Choroid plexus epithelial cell (primary cell): ENCODE measurements at places on chromosomes 2 and 18.
A peak's percentile ranks its signal among the peaks of the same experiment; 100 is the strongest.

DNA sequence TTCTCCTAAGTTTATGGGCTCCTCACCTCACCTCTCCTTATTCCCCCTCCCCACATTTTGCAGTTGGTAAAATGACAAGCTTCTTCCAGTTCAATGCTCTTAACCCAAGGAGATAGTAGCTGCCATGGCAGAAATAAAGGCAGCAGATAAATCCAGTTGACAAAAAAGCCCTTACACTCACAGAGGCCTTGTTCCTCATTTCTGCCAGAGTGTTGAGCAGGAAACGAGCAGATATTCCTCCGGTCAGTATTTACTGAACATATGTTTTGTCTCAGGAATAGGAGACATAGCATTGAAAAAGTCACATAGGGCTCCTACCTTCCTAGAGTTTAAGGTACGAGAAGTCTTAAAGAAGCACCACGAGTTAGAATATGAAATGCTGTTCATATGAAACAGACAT, 493.7 kb upstream of the TNP1 start:
- no peak for DNase-seq

DNA sequence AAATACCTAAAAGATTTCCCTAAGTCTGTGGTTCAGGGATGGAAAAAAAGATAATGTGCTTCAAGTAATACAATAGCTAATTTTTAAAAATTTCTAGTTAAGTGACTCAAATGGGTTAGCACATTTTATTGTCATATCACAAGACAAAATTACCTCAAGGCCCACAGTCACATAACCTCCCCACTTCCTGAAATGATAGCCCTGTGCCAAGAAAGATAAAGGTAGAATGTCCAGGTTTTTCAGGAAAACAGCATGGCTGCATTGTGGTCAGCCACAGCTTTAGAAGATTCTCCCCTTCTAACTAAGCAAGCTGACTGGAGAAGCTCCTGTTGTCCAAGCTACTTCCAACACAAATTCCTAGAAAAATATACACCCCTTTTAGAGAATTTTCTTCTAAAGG, 127.1 kb upstream of the SLC35G4 start:
- no peak for DNase-seq

DNA sequence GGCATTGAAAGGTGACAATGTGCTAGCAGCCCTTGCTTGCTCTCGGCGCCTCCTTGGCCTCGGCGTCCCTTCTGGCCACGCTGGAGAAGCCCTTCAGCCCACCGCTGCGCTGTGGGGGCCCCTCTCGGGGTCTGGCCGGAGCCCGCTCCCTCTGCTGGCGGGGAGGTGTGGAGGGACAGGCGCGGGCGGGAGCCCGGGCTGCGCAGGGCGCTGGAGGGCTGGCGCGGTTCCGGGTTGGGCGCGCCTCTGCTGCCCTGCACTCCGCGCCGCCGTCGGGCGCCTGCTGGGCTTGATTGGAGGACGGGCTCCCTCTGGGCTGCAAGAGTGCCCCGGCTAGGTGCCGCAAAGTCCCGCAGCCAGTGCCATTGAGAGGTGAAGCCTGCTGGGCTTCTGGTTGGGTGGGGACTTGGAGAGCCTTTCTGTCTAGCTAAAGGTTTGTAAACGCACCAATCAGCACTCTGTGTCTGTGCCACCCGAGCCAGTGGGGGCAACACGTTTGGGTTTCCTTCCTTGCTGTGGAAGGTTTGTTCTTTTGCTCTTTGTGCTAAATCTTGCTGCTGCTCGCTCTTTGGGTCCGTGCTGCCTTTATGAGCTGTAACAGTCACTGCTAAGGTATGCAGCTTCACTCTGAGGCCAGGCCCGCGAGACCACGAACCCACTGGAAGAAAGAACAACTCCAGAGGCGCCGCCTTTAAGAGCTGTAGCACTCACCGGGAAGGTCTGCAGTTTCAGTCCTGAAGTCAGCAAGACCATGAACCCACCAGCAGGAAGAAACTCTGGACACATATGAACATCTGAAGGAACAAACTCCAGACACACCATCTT, 14.8 kb upstream of the IMP4 start:
- DNase-seq = peak; percentile 82

DNA sequence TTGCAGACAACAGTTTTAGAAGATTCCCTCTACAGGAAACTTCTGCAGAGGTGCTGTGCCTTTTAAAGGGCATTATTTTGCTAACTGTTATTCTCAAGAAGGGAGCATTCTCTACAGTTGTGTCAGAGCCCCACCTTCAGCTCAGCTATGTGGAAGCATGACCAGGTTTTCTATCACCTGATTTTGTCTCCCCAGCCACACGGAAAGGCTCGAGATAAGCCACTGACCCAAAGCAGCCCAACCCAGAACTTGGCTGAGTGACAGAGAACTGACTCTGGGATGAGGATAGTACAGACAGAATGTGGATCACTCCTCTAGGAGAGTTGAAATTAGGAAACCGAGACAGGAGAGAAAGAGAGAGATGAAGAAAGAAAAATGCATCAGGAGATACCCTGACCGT, 10.7 kb downstream of the COL4A4 start:
- DNase-seq = peak; percentile 47

DNA sequence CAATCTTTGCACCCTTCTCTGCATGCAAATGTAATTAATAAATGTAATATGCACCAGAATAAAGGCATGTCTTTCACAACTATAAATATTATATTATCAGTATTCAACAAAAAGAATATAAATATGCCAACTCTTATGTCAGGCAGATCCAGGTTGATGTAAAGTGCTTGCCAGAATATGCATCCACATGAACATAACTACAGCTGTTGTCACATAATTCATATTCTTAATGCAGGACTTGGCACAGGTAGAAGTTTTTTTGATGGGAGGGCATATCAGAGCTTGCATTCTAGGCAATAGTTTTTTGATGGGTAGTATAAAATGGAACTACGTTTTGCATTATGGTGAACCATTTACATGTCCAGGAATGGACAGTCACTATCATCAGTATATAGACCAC, 544.3 kb downstream of the ZNF804A start:
- no peak for DNase-seq

DNA sequence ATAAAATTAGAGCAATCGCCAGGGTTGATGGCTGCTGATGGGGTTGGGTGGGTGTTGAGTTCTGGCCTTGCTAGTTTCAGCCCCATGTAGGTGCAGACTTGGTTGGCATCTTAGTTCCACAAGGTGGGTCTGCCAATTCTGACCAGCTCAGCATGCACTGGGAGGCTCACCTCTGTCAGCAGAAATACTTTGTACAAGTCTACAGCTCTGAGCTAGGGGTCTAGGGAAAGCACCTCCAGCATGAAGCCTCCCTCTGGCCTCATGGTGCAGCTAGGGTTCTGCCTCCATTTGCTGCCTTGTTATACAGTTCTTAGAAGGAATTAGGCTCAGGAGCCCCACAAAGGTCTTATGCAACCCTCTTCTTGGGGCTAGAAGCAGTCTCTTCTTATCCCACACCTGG, 278.9 kb upstream of the HDAC4 start:
- DNase-seq = no peak

DNA sequence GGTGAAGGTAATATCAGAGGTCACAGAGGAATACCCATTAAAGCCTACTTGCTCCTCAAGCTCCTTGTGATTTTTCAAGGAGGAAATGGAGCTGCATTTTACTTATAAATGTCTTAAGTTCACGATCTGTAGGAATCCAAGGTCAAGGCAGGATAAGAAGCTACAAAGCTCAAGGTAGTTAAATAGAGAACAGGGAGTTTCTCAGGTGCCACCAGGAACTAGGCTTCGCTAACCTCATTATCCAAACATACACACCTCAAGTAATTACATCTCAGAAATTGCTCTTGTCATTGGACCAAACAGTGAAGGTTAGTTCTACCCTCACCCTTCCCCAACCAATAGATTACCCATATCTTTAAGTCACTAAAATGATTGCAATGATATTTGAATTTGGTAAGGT, 317.4 kb upstream of the HNRNPA3 start:
- DNase-seq = no peak

DNA sequence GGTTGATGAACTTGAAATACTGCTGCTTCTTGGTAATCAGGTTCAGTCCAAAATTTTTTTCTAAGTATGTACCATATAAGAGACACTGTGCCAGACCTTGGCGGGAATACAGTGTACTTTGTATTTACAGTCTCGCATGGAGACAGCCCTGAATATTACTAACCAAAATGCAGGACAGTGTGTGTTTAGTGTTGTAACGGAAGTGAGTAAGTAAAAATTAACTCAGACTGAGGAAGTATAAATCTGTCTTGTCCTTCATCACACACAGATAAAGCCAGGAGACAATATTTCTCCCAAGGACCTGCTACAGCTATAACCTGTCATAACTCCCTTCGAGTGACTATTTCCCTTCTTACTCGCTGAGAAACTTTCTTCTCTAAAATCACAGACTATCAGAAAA, 76.9 kb downstream of the ACTR3 start:
- DNase-seq = peak; percentile 53

DNA sequence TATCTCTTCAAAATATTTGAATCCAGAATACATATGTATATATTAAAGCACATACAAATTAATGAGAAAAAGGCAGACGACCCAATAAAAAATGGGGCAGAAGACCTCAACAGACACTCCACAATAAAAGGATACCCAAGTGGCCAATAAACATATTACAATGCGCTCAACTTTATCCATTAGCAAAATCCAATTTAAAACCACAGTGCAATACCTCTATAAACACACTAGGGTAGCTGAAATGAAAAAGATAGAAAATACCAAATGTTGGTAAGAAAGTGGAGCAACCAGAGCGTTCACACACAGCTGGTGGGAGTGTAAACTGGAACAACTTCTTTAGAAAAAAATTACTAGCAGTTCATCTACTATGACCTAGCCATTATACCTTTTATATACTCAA, 75.3 kb downstream of the CCDC148 start:
- no peak for DNase-seq

- DNase-seq = no peak
These were observed 131.8 kb downstream of the FAM210A start for GRCh38 chr18:13594551-13594950.

GRCh38 chr2:173797586-173798263, 167.4 kb downstream of the SP3 start:
- no peak for DNase-seq

DNA sequence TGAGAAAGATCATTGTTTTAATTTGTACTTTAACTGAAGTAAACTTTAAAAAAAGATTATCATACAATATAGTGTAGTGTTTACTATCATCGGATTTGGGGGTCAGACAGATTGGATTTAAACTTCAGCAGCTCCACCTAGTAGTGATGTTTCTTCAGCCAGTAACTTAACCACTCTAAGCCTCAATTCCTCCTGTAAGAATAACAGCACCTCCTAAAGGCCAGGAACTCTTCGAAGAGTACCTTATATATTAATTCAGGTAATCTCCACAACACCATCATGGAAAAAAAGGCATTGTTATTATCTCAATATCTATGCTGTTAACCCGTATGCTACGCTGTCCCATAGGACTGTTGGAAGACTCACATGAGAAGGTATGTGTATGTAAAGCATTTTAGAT, 69.0 kb upstream of the DLGAP1 start:
- no peak for DNase-seq

DNA sequence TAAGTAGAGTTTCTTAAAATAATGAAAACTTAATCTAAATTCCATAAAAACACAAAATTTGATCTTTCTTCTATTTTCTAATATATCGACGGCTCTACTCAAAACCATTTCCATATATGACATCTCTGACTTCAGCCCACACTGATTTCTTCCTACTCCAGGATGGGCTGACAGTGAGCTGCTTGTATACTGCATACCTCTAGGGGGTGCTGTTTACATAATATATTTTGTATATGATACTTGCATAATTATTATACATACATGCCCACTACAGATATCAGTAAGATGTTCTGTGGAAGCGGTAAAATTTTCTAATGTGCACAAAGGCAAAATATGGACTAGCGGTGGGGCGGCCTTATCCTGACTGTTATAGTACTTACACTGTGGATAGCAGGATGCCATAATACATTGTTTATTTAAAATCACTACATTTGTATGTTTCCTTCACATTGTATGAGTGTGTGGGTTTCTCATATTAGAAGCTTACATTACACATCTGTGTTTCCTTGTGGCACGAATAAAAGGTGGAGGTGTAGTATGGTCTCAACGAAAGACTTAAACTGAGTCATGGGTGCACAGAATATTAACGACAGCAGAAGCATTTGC, 66.1 kb upstream of the NXPH2 start:
- DNase-seq = peak; percentile 45

GRCh38 chr2:148967578-148967977, 70.9 kb upstream of the LYPD6B start:
- peak; percentile 19 for DNase-seq

DNA sequence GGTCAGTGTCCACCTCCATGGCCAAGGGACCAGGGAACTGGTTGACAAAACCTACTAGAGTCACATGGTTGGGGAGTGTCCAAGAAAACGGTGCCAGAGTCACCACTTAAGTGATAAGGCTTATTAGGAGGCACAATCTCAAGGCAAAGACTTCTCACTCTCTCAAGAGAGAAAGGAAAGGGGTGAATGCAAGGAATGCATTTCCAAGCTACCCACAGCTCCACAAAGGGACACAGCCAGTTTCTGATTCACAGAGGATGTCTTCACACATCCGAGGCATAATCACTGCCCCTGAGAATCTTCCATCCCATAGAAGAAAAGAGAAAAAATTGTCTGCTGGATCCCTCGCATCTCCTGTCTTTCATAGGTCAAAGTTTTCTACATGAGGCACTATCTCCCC, 269.3 kb downstream of the TNS1 start:
- no peak for DNase-seq

DNA sequence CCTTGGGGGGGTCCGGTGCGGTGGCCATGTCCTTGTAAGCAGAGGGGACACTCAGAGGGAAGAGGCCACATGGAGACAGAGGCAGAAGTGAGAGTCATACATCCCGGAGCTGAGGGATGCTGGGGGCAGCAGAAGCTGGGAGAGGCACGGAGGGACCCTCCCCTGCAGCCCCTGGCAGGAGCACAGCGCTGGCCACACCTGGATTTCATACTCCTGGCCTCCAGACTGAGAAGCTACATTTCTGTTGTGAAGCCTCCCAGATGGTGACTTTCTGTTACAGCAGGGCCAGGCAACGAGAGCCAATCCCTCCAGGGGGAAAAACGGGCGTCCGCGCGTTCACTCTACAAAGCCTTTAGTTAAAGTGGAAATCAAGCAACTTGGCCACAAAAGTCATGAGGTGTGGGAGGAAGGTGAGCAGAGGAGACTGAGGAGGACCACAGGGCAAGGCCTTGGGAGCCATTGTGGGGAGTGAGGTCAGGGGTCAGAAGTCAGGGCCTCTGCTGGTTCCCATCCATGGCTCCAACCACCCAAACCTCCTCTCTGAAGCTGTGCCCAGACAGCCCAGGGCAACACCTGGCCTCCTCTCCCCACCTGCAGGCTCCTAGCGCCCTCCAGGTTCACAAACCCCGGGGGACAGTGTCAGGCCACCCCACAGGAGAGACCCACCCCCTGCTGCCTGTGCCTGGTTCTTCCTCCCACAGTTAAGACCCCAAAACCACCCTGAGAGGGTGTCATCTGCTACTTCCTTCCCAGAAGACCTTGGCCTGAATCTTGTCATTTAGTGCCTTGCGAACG, 4.5 kb upstream of the MBP start:
- DNase-seq = no peak

- peak; percentile 39 for DNase-seq
These were observed 775.5 kb downstream of the RNF144A start for GRCh38 chr2:7692657-7693161.
